ENCODE measurements at places on chromosomes 16 and 17. TPM values are rescaled to one million over a fixed set of nuclear protein-coding genes. Genes with fewer than 3 reads are reported as not detected.

IKZF3 gene
- 83.5 TPM for total RNA-seq

DNA sequence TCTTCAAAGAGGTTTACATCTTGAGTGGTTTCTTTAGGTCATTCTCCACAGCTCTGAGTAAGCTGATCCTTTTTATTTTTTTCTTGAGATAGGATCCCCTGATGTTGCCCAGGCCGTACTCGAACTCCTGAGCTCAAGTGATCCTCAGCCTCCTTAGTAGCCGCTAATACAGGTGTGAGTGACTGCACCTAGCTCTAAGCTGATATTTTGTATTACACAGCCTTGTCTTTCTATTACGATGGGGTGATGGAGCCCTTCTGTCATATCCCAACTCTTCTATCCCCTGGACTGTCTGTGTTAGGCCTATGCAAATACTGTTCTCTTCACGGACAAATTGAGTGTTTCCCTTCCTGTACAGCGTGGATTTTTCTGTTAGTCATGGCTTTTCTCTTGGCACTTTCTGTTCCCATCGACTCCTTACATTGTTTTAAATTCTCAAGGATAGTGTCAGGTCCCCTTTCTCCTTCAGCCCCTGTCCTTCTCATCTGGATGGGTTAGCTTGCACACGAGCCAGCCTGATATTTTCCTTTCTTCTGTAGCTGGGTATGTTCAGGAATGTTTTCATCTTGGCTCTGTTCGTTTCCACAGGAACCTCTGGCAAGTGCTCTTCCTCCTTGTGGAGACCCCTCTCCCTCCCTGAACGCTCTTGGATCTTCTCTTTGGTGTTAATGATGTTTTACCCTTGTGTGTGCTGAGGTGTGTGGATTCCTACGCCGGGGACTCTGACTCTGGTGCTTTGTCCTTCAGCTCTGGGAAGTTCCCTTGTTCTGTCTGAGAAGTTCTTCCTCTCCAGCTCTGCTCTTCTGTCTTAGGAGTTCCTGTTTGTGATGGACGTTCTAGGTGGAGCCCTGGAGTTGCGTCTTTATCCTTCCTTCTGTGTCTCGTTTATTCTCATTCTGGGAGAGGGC is 2.3 kb downstream of the BANP start:
- peak overlapping the region; percentile 33 for H3K4me3 ChIP-seq
- no peak for DNase-seq
- peaks cover 45% of the 10 kb centered on the region for H3K4me1 ChIP-seq
- H3K36me3 ChIP-seq, result peaks cover 21% of the 10 kb centered on the region

GRCh38 chr16:81945665-81946064 is 65.6 kb downstream of the SDR42E1 start:
- no peaks in the 10 kb centered on the region for H3K36me3 ChIP-seq
- no peak overlapping the region for H3K27ac ChIP-seq
- DNase-seq, result no peak
- no peak overlapping the region for H3K4me3 ChIP-seq

- DNase-seq, result no peak
- peaks cover 13% of the 10 kb centered on the region for H3K27me3 ChIP-seq
- no peaks in the 10 kb centered on the region for H3K36me3 ChIP-seq
- peak overlapping the region; percentile 81 for H3K4me3 ChIP-seq
- H3K27ac ChIP-seq, result peak overlapping the region; percentile 82
- peaks cover 23% of the 10 kb centered on the region for H3K4me1 ChIP-seq
Measured at GRCh38 chr16:67250045-67250327, 1.2 kb downstream of the SLC9A5 start.

All from activated naive CD8-positive, alpha-beta T cell treated with anti-CD3 and anti-CD28 coated beads, Interleukin-2, amount 10 ng/mL, durations not matched to agents 7 days and 5 days (primary cell).